Astrocyte of the spinal cord (primary cell): ENCODE measurements at places on chromosomes 2 and 18.

DNA sequence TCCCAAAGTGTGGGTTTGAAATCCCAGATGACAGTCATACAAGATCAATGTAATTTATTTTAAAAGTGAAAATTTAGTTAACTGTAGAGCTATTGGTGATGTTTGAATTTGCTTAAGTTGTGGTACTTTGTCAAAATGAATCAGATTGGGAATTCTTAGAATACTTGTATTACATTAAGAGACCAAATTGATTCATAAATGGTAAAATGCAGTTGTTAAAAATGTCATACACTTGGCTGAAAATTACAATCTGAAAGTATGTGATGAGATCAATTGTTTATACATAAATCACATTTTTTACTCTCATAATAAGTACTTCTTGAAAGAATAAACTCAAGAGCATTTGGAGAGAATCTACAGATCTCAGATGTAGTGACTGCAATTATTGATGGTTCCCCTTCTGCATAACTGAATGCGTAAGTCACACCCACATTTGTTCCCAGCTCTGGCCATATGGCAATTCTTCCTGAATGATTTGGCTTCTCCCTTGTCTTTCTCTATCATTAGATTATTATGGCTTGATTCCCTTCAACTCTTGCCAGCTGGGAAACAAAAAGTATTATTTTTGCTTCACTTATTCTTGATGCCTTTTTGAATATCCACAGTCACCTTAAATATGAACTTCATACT lies 558.5 kb downstream of the CPS1 start:
- DNase-seq: peak; percentile 49

- DNase-seq: no peak
Measured at GRCh38 chr2:239226677-239227581, 173.9 kb downstream of the HDAC4 start.

GRCh38 chr2:198312596-198313483 lies 508.4 kb downstream of the PLCL1 start:
- DNase-seq: no peak

GRCh38 chr18:25819746-25820363 lies 270.6 kb downstream of the SS18 start:
- no peak for DNase-seq

GRCh38 chr2:198695879-198696278 lies 761.9 kb downstream of the SATB2 start:
- no peak for DNase-seq

DNA sequence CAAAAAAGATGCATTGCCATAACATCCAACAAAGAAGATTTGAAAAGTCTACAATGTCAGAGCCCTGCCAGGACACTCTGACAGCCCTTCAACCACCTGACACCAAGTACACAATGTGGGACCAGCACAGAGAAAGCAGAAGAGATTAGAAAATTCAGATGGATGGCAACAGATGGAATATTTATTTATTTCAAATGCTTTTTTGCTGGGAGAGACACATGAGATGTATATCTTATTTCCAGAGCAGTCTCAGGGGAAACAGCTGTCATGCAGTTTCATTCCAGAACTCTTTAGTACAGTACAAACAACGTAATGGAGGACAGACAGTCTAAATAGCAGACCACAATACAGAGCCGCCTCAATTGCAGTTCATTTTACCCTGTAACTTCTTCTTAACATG lies 110.1 kb downstream of the MAIP1 start:
- no peak for DNase-seq

DNA sequence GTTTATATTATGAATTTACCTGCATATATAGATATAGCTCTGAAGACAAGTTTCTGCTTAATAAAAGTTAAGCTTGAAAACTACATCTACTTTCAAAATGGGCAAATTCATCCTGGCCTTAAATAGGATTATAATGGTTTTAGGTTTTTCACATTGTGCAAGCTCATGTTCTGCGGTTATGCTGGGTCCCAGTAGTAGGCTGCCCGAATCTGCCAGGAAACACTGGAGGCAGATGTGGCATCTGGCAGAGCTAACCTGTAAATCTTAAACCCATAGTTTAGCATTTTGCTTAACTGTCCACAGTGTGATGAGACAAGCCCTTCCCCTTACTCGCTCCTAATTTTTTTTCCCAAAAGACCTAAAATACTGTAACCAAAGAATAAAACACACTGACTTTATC lies 234.2 kb downstream of the TCF4 start:
- no peak for DNase-seq
